Activated naive CD4-positive, alpha-beta T cell treated with Interleukin-2 at 50 U/mL for 16 hours (primary cell): ENCODE measurements at places on chromosomes 6 and 20.

GRCh38 chr6:167794161-167795157, 32.3 kb upstream of the AFDN start:
- no peak for DNase-seq

DNA sequence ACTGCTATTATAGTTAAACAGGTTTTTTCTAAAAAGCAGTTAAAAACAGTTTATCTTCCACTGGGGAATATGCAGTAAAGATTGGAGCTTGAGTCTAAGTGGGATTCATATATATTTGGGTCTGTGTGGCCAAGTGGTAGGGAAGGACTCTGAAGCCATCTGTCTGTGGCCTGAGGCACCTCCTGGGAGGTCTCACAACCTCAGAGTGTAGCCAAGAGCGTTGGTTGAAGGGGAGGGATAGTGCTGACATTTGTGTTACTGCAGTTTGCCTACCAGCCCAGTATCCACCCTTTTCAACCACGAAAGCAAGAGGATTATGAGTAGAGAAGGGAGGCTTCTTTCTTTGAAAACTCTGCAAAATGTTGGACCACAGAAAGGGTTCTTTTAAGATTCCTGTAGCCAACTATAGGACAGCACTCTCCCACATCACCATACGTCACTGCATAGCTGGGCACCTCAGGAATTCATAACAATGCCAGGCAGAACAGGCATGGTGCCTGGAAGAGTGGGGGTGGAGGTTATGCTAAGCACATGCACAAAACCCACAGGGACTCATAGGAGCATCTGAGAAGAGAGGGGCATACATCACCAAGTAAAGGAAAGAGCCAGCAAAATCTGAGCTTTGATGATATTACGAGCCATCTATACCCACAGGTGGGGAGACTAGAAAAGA, 90.5 kb upstream of the HEY2 start:
- no peak for DNase-seq

GRCh38 chr6:66435321-66435720, 728.3 kb upstream of the EYS start:
- DNase-seq = no peak

DNA sequence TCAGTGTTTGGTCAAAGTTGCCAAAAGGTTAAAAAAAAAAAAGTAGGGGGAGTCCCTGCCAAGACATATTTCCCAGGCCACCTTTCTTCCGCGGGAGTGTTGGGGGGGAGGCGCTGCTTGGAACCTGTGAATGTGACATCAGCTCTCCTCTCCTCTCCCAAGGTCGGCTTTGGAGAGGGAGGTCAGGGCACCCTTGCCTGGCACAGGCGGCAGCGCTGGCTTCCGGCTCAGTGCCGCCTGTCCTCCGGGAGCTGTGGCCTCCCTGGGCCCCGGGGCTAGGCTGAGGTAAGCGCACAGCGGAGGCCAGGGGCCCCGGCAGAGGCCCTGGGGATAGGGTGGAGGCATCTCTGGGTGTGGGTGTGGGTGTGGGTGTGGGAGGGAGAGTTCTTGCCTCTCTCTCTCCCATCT, 1.9 kb upstream of the EDN1 start:
- DNase-seq = no peak

DNA sequence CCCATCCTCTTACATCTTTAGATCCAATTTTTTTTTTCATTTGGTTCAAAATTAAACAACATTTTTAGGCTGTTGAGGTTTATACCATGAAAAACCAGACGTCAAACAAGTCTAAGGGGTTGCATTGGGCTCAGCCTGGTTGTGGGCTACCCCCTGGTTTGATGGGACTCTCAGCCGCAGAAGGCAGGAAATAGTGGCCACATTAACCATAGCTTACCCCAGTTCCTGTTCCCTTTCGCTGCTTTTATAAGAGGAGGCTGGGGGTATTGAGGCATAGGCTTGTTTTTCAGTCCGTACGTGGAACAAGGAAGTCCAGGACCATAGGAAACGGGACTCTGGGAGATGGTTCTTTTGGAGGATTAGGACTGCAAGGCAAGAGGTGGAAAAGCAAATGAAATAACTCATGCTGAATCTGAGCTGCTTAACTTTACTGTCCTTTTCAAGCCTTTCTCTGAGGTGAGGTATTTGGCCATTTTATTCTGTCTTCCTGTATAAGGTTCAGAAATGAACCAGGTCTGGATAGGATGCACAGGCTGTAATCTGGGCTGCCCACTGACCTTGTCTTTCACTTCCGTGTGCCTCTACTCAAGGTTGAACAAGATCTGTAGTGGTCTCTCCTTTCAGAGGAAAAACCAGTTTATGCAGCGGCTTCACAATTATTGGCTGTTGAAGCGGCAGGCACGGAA, 7.7 kb downstream of the BRPF3 start:
- peak; percentile 32 for DNase-seq

DNA sequence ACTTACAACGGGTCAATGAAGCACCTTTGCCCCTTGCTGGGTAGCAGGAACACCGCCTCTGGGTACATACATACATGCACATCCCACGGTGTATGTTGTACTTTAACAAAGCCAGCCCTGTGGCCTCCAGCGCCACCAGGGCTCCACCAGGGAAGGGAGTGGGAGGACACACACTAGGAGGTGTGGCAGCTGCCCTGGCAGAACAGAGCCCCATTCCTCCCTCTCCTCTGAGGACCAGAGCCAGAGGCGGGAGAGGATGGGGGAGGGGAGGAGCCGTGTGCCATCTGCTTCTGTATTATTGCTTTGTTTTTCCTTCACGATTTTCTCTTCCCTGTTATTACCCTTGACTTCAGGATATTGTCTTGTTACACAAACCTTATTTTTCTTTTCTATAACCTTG, 105.8 kb upstream of the TRAF3IP2 start:
- no peak for DNase-seq

DNA sequence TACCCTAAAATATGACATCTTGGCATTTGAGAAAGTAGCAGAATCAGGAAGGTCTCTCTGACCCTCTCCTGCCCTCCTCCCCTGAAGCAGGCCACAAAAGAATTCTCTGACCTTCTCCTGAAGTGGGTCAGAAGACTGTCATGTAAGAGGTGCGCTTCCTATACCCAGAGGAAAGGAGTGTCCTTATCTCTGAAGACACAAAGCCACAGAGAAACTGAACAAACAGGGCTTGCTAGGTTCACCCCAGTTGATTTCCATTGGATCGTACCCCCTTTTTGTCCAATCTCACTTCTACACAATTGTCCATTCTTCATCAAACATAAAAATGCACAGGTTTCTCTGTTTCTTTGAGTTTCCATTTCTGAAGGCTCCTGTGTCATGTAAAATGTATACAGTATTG, 272.0 kb upstream of the SOX4 start:
- no peak for DNase-seq

GRCh38 chr20:63121749-63122405, 94.1 kb downstream of the YTHDF1 start:
- DNase-seq = no peak

- DNase-seq = peak; percentile 18
These were observed 45.7 kb downstream of the OR2B2 start for GRCh38 chr6:27866357-27867050.

DNA sequence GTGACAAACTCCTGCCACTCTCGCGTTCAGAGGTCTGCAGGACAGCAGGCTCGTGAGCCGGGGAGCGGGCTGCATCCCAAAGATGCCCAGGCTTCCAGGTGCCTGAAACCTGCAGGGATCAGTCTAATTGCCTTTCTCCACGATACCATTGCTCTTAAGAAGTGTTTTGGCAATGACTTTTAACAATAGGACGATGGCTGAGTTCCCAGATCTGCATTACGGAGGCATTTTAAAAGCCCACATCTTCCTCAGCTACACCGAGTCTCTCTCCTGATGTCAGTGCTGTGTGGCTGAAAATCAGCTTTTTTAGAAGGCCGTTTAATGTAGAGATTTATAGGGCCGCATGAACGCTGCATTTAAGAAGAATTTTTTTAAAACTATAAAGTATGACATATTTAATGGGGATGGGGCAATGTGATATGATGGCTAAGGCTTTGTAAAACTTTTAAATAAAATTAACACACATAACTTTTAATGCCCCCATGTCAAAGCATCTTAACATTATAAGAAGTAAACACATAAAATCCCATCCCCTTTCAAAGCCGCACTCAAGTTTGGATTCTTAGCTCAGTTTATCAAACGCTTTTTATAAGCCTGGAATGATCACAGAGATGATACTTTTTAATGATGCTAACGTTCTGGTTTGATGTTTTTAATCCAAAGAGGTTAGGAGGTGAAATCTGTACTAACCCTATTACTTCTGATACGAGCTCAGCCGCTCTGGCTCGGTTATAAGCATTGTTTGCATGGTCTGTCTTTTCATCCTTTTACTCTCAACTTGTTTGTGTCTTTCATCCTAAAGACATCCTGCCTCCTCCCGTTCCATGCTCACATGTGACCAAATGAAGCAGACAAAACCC, 386.0 kb downstream of the SMOC2 start:
- no peak for DNase-seq

DNA sequence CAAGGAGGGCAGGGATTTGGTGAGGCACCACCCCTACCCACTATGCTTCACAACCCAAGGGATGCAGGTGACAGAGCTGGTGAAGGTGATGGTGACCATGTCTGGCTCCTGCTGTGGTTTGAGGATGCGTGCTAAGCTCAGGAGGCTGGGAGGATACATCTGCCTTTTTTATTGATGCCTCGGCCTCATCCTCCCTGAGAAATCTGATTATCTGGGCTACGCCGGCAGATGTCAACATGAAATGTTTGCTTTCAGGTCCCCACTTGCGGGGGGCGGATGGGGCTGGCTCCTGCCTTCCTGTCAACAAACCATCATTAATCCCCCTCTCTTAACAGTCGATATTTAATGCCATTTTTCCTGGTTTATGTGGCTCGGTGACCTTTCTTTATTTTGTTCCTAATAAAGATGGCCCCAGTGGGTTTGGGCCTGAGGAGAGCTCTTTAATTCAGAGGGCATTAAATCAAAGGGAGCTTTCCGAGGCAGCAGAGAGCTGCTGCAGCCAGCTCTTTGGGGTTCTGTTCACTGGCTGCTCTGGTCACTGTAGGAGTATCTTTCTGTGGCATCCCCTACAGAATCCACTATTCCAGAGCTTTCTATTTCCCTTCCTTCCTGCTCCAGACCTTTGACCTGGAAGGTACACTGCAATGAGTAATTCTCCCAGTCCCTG, 33.5 kb upstream of the LRFN2 start:
- no peak for DNase-seq

DNA sequence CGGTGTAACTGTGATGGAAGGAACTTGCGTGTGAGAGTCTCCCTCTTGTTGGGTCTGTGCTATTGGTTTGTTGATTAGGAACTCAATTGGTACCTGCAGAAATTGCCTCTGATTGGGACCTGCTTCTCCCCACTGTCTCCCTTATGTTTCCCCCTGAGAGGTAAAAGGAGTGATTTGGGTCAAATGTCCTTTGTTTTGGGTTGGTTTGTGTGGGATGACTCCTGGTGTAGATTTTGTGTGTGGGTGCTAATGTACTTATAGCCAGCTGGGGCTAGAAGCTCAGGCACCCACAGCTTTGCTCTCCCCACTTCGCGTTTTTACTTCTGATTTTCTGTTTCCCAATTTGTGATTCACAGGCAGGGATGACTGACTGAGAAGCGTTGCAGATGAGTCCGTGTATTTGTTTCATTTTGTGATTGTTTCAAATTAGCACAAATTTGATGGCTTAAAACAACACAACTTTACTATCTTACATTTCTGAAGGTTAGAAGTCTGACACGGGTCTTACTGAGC, 79.1 kb downstream of the UTRN start:
- DNase-seq = no peak

DNA sequence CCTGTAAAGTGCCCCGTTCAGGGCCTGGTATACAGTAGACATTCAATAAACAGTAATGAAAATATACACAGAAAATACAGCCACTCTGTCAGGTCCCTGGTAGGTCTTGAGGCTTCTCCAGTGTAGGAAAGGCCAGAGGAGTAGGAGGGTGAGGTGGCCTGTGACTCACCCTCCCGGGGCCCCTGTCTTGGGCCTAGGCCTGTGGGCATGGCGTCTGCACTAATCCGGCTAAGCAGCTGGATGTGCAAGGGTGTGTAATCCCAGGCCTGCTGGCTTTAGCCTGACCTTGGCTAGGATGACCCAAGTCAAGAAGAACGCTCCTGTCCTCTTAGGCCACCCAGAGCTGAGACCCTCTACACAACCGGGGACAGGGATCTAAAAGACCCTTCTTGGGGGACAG, 84.9 kb downstream of the KCNB1 start:
- no peak for DNase-seq

DNA sequence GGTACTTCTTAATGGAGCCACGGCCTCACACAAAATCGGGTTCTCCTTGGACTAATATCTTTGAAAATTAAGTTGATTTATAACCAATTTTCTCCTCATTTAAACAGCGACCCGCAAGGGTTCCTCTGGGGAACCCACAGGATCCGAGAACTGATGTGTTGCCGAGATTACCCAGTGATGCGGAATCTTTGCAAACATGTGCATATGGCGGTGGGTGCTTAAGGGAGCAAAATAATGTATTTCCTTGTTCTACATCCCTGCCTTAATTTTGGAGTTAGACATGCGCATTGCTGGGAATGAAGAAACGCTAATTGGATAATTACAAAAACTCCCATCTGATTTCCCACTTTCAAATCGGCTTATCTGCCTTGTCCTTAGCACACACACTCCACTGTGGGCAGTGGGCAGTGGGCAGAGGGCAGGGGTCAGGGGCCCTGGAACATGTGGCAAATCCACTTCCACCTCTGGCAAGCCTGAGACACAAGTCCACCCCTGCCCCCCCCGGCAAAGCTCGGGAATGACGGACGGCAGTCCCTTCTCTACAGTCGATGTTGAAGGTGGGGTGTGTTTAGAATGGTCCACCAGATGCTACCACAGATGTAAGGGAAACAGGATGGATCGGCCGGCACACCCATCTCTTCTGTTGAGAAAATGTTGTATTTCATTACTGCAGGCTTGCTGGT, 137.4 kb upstream of the CDH4 start:
- no peak for DNase-seq

DNA sequence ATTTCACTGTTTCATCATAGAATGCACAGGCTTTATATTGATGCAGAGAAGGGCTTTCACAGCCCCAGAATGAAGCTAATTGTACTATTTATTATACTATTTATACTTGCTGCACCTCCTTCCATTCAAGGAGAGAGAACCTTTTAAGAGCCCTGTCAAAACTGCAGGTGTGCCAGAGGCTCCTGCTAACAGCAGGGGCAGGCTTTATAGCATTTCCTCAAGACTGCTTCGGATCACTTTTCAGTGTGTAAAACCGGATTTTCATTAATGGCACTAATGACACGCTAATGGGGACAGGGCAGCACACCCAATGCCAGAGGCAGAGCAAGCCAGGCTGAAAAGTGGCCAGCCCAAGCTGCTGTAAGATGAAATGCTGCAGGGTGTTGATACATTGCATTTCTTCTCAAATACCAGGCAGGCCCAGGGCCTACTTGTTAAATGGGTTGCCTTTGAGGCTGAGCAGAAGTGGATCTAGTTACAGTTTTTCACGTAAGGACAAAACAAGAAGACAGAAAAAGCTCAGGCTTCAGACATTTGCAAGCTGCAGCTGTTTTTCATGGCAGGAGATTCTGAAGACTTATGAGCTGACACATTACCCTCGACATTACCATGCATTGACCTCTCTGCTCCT, 487.7 kb upstream of the BTBD3 start:
- DNase-seq = no peak

GRCh38 chr20:1281279-1282057, 15.4 kb downstream of the SNPH start:
- no peak for DNase-seq
